Stimulated activated CD4-positive, alpha-beta T cell treated with anti-CD3 and anti-CD28 coated beads, Interleukin-12 subunit alpha, Interleukin-12 subunit beta, amount 100 ng/mL, for 24 hours (primary cell): ENCODE measurements at places on chromosomes 2 and 18.

DNA sequence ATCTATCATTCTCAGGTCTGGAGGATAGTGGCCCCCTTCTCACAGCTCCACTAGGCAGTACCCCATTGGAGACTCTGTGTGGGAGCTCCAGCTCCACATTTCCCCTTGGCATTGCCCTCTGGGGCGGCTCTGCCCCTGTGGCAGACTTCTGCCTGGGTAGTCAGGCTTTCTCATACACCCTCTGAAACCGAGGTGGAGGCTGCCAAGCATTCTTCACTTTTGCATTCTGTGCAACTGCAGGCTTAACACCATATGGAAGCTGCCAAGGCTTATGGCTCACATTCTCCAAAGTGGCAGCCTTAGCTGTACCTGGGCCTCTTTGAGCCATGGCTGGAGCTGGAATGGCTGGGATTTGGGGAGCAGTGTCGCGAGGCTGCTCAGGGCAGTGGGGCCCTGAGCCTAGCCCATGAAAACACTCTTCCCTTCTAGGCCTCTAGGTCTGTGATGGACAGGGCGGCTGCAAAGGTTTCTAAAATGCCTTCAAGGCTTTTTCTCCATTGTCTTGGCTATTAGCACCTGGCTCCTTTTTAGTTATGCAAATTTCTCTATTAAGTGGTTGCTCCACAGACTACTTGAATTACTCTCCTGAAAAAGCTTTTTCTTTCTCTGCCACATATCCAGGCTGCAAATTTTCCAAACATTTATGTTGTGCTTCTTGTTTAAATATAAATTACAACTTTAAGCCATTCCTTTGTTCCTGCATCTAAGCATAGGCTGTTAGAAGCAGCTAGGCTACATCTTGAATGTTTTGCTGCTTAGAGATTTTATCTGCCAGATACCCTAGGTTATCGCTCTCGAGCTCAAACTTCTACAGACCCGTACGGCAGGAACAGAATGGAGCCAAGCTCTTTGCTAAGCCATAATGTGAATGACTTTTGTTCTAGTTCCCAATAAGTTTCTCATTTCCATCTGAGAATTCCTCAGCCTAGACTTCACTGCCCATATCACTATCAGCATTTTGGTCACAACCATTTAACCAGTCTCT, 206.5 kb downstream of the CPS1 start:
- no peak for DNase-seq

GRCh38 chr2:174611854-174612253, 14.2 kb upstream of the WIPF1 start:
- DNase-seq = no peak

- no peak for DNase-seq
Measured at GRCh38 chr2:10868465-10869314, 43.0 kb upstream of the KCNF1 start.

DNA sequence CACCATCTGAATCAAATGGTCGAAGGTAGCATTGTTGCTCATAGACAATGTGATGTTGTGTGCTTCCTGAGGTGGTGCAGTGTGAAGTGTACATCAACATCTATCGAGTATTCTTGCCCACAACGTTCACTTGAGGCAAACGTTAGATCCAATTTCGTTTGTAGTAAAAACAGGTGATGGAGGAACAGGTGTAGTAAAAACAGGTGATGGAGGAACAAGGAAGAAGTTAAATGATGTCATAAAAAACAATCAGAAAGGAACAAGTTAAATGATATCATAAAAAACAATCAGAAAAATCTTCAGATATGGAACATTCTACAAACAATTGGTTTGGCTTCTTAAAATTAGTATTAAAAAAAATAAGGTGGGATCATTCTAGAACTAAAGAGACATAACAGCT, 11.3 kb downstream of the WDR7 start:
- no peak for DNase-seq

- DNase-seq = no peak
Measured at GRCh38 chr2:103169861-103170260, 408.0 kb downstream of the TMEM182 start.

DNA sequence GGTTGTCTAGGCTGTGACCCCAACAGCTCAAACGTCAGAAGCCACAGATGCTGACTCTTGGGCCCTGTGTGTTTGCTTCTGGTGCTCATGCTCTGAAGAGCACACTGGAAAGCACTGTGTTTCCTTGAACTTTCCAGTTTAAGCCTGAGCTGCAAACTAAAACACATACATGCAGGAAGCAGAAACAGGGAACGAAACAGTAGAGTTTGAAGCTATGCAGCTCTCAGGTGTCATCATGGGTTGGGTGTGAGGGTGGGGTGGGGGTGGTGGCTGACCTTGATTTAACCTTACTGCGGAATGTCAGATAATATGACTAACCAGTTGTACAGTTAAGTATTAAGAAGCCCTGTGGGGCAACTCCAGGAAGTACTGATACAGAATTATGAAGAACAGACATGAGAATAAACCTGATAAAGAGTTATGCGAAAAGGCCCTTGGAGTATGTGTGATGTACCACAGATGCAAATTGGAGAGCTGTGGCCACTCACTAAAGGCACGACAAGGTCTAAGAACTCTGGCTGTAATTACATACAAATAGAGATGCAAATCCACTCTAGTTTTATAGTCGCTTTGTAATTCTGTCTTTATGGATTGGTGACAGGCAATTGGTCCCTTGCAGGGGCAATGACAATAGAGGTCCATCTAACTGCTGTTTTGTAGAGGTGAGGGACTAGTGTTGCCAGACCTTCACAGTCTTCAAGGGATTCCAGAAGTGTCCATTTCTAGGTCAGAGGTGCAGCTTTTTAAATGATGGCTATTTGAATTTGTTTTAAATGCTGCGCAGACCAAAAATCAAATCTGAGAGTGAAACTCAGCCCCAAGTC, 273.1 kb downstream of the NAPG start:
- DNase-seq = no peak

DNA sequence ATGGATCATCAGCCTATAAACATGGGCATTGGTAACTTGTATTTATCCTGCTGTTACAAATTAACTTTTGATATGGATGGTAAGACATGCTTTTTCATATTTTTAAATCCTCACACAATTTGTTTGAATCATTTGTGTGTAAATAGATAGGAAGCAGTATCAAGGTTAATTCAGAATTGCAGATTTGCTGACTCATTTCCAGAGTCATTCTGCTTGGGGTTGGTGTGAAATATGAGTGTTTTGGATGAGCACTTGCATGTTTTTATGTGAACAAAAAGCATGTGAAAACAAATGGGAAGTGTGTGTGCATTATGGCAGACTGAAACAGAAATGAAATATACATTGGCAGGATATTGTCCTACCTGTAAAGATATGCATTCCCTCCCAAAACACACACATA, 11.8 kb downstream of the CCDC85A start:
- no peak for DNase-seq

- no peak for DNase-seq
Measured at GRCh38 chr18:26386002-26386401, 159.8 kb downstream of the TAF4B start.

- no peak for DNase-seq
Measured at GRCh38 chr2:197081294-197081693, 154.8 kb upstream of the PGAP1 start.

DNA sequence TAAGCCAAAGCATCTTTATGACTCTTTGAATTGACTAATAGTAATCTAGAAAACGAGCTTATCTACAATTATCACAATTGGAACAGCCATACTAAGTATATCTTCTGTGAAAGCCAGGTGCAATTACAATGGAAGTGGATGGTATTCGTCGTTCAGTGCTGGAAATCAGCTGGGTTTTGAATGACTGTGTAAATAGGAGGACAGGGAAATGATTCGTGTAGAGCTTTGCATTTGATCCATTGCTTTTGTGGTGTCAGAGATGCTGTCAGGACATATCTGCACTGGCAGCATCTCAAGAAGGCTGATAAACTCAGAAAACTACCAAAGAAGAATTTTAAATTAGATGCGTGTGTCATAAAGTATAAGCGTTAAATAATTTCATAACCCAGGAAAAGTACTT, 187.1 kb downstream of the ZNF407 start:
- no peak for DNase-seq
